ENCODE measurements at places on chromosomes 3 and 15.

GRCh38 chr3:37853691-37854413 is 7.8 kb upstream of the CTDSPL start:
- H3K4me3 ChIP-seq: no peak overlapping the region
- no peaks in the 10 kb centered on the region for H3K4me1 ChIP-seq
- no peaks in the 10 kb centered on the region for H3K36me3 ChIP-seq
- no peaks in the 10 kb centered on the region for H3K27me3 ChIP-seq
- peak overlapping the region; percentile 68 for H3K27ac ChIP-seq

- no peak overlapping the region for H3K4me3 ChIP-seq
- H3K4me1 ChIP-seq: no peaks in the 10 kb centered on the region
- H3K27me3 ChIP-seq: no peaks in the 10 kb centered on the region
- no peak for DNase-seq
- H3K27ac ChIP-seq: no peak overlapping the region
- no peaks in the 10 kb centered on the region for H3K36me3 ChIP-seq
These were observed 36.4 kb downstream of the CEP152 start for GRCh38 chr15:48774484-48774883.

GRCh38 chr3:15955968-15956367 is 158.2 kb upstream of the ANKRD28 start:
- H3K27ac ChIP-seq: no peak overlapping the region
- no peak for DNase-seq
- no peaks in the 10 kb centered on the region for H3K27me3 ChIP-seq
- no peaks in the 10 kb centered on the region for H3K4me1 ChIP-seq
- H3K36me3 ChIP-seq: no peaks in the 10 kb centered on the region

DNA sequence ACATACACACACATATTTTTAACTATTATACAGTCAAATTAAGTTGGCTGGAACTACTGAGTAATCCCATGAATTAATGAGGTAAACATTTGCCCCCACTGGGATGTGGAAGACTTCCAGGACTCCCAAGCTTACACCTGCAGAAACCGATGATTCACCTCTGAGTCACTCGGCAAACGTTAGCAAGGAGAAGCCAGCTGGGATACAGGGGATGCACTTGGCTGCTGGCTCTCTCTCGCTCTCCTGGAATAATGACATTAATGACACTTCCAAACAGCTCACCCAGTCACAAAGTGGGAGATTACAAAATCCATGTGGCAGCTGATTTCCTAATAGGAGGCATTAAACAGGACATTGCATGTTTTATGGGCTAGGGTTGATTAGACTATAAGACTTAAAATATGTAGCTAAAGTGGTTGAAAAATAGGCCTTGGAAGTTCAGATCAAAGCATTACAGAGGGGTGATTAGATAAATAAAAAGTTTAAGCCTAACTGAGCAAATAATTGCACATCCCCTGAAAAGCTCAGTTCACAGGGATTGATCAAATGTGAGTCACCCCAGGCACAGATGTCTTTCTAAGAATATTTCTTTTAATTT is 500.9 kb downstream of the SOX2 start:
- DNase-seq: peak; percentile 79
- H3K36me3 ChIP-seq: no peaks in the 10 kb centered on the region
- H3K27ac ChIP-seq: no peak overlapping the region
- H3K4me1 ChIP-seq: no peaks in the 10 kb centered on the region
- H3K27me3 ChIP-seq: no peaks in the 10 kb centered on the region

DNA sequence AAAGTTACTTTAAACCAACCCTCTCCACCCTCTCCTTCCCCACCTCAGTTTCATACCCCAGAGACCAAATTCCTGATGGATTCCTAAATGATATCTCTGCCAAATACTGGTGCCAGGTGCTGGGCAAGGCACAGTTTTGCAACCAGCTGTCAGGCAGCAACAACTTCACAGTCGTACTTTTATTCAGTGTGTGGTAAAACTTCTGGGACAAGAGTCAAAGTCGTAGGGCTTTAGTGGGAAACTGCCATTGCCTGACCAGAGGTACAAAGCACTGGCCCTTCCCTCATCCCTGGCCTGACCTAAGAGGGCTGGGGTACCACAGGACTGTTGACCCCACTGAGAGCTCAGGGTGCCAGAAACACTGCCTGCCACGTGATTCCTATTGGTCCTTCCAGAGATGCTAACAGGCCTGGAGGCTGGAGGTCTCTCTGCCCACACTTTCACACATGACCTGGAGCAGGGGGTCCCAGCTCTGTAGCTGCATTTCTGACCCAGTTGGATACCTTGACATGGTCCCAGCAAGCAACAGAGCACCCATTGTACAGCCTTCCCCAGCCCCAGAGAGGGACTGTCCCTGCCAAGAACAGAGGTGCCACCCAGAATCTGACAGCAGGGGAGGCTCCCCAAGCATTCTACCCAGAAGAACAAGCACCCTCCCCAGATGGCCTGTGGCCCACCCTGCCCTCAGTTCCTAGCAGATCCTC is 59.9 kb downstream of the LIPC start:
- H3K4me1 ChIP-seq: no peaks in the 10 kb centered on the region
- no peak for DNase-seq
- H3K27me3 ChIP-seq: no peaks in the 10 kb centered on the region
- H3K36me3 ChIP-seq: no peaks in the 10 kb centered on the region

GRCh38 chr3:35144011-35144410 is 495.3 kb upstream of the ARPP21 start:
- no peaks in the 10 kb centered on the region for H3K36me3 ChIP-seq
- H3K27me3 ChIP-seq: no peaks in the 10 kb centered on the region
- DNase-seq: no peak
- H3K4me3 ChIP-seq: no peak overlapping the region
- no peak overlapping the region for H3K27ac ChIP-seq

DNA sequence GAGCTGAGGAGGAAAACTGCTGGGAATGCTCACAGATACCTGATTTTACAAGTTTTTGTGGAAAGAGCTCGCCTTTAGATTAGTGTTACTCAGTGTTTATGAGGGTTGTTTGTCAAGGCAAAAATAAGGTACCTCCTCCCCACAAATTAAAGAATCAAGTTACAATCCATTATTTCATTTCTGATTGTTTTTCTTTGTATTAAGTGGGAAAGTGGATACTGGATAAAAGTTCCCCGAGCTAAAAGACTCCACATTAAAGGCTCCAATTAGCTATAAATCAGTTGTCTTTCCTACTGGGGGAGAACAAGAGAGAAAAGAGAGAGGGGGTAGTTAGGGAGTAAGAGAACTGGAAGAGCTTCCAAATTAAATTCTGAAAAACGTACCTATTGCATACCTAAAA is 1.9 kb downstream of the ALDH1A2 start:
- peak overlapping the region; percentile 40 for H3K27ac ChIP-seq
- H3K4me3 ChIP-seq: no peak overlapping the region
- no peaks in the 10 kb centered on the region for H3K27me3 ChIP-seq
- no peak for DNase-seq
- H3K36me3 ChIP-seq: no peaks in the 10 kb centered on the region
- peaks cover 6% of the 10 kb centered on the region for H3K4me1 ChIP-seq

DNA sequence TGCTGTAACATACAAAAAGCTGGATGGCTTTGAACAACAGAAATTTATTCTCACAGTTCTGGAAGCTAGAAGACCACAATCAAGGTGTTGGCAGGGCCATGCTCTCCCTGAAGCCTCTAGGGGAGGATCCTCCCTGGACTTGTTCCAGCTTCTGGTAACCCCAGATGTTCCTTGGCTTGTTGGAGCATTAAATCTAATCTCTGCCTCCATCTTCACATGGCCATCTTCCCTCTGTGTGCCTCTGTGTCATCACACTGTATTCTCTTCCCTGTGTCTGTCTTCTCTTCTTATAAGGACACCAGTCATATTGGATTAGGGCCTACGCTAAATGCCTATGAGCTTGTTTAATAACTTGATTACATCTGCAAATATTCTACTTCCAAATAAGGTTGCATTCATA is 109.5 kb downstream of the STAG1 start:
- no peak overlapping the region for H3K4me3 ChIP-seq
- DNase-seq: no peak
- H3K27me3 ChIP-seq: no peaks in the 10 kb centered on the region

DNA sequence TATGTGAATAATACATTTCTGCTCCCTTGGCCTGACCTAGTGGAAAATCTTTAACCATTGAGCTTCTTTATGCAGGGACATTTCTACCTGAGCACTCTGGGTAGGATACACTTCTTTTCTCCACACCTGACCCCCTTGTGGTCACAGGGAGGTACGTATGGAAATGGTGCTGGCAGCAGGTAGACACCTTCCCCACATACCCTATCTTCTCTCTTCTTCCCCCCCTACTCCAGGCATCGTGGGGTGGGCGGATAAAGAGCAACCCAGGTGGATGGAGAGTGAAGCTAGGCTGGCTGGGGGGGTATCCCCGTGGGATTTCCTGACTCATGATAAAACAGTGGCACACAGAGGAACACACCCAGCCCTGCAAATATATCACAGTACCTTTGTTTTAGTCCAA is 312.1 kb downstream of the ARRDC4 start:
- H3K27ac ChIP-seq: no peak overlapping the region
- H3K4me1 ChIP-seq: no peaks in the 10 kb centered on the region
- no peaks in the 10 kb centered on the region for H3K36me3 ChIP-seq

- H3K27me3 ChIP-seq: no peaks in the 10 kb centered on the region
- H3K4me3 ChIP-seq: no peak overlapping the region
- no peaks in the 10 kb centered on the region for H3K4me1 ChIP-seq
- no peaks in the 10 kb centered on the region for H3K36me3 ChIP-seq
- no peak for DNase-seq
These were observed 21.6 kb downstream of the LYSMD4 start for GRCh38 chr15:99711625-99712024.

DNA sequence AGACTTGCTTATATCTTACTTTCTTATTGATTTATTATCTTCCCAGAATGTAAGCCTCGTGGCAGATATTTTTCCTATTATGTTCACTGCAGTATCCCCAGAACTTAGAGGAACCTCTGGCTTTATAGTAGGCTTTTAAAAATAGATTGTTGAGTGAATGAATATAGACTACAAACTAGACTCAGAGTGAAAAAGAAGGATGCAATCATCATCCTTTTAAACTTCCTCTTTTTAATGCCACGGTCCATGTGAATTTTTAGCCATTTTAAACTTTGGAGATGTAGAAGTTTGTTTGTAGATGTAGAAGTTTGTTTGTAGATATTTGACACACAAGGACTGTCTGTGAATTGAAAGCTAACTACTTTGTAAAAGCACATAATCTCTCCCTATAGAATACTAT is 7.2 kb upstream of the P2RY12 start:
- H3K4me3 ChIP-seq: no peak overlapping the region
- DNase-seq: no peak
- no peak overlapping the region for H3K27ac ChIP-seq

DNA sequence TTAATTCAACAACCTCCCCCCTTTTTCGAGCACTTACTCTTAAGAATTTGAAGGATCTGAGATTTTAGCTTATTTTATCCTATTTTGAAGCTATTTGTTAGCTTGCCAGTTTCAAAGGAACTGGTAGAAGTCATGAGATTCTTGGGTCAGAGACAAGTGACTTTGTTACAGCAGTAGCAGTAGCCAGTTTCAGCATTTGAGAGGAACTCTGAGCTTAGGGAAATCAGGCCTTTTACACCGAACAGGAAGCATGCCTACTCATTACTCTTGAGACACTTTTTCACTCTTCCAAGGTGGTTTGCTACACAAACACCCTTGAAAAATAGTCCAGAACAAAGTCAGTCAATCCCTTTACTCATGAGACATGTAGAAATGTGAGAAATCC is 24.5 kb upstream of the TM4SF1 start:
- no peaks in the 10 kb centered on the region for H3K4me1 ChIP-seq
- DNase-seq: no peak
- H3K27ac ChIP-seq: peak overlapping the region; percentile 79
- no peaks in the 10 kb centered on the region for H3K27me3 ChIP-seq
- H3K36me3 ChIP-seq: no peaks in the 10 kb centered on the region
- H3K4me3 ChIP-seq: no peak overlapping the region

DNA sequence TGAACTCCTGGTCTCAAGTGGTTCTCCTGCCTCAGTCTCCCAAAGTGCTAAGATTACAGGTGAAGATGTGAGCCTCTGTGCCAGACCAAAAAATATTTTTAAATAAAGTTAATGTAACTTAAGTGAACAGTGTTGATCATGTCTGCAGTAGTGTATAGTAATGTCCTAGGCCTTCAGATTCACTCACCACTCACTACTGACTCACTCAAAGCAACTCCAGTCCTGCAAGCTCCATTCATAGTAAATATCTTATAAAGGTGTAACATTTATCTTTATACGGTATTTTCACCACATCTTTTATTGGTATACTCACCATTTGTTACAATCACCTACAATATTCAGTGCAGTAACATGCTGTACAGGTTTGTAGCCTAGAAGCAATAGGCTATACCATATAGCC is 264.2 kb downstream of the ULK4 start:
- H3K27ac ChIP-seq: no peak overlapping the region
- no peaks in the 10 kb centered on the region for H3K4me1 ChIP-seq
- no peaks in the 10 kb centered on the region for H3K36me3 ChIP-seq
- H3K27me3 ChIP-seq: no peaks in the 10 kb centered on the region

DNA sequence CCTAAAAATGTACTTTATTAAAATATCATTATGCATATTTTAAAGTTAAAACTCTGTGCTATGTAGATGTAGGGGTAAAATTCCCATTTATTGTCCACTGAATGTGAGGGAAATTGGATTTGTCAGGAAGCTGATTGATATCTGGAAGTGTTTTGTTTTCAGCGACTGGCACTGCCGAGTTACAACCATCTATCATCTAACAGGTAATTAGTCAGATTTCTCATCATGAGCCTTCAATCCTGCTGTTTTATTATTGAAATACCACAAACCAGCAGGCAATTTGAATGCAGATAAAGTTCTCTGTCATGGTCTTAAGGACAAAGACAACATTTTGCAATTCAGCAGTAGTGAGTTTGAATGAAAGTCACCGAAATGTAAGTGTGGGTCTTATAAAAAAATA is 40.5 kb downstream of the ZIC1 start:
- H3K36me3 ChIP-seq: no peaks in the 10 kb centered on the region
- no peak overlapping the region for H3K4me3 ChIP-seq
- H3K27me3 ChIP-seq: no peaks in the 10 kb centered on the region
- H3K27ac ChIP-seq: no peak overlapping the region
- no peaks in the 10 kb centered on the region for H3K4me1 ChIP-seq

DNA sequence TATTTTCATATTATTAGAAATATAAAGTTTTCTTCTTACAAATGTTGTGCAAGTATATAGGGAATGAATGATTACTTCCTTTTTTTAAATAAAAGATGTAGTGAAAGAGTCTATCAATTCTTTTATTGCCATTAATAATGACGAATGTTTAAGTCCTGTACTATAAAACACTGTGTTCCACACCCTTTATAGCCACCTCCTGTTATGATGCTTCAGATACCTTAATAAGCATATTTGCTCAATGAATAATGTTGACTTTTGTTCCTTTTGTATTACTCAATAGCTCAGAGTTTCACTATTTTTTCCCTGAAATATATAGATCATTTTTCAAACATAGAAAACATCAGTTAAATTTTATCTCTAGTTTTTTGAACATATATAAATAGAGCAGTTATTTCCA is 378.2 kb upstream of the THBS1 start:
- no peak overlapping the region for H3K4me3 ChIP-seq
- H3K27ac ChIP-seq: no peak overlapping the region
- no peaks in the 10 kb centered on the region for H3K4me1 ChIP-seq
